ENCODE measurements at places on chromosomes 7 and 10.
A peak's percentile ranks its signal among the peaks of the same experiment; 100 is the strongest.

- no peak for DNase-seq
Measured at GRCh38 chr7:14398526-14398925, 409.1 kb upstream of the ETV1 start.

- no peak for DNase-seq
Measured at GRCh38 chr10:69569396-69569934, 3.8 kb downstream of the NEUROG3 start.

DNA sequence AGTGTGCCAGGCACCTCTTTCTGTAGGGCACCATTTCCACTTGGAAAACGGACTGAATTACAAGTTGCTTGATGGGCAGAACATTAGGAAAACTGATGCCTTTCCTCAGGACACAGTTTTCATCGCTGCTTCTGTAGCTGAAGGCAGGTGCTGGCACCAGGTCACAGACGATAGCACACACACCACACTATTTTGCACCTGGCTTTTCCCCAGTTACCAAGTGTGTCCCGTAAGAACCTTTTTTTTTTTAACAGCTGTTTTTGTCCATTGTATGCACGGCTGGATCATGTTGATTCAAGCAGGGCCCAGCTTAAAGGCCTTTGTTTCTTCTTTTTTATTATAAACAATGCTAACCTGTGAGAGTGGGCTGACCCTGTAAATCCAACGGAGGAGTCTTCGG is 1.3 kb upstream of the GET4 start:
- no peak for DNase-seq

DNA sequence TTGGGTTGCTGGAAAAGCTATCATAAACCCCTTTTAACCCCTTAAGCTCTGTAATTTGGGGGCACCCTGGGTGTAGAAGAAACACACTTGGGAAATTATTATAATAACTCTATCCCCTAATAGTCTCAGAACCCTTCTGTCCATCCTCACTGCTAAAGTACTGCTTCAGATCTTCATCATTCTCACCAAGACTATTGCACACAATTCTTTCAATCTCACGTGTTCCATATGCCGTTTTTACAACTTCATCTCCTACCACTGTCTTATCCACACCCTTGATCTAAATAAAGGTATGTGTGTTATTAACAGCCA is 15.8 kb downstream of the ANKRD22 start:
- no peak for DNase-seq

- DNase-seq: no peak
Measured at GRCh38 chr7:94655126-94655847, 646 bp downstream of the SGCE start.

GRCh38 chr7:155312633-155313032 is 15.0 kb downstream of the INSIG1 start:
- no peak for DNase-seq

DNA sequence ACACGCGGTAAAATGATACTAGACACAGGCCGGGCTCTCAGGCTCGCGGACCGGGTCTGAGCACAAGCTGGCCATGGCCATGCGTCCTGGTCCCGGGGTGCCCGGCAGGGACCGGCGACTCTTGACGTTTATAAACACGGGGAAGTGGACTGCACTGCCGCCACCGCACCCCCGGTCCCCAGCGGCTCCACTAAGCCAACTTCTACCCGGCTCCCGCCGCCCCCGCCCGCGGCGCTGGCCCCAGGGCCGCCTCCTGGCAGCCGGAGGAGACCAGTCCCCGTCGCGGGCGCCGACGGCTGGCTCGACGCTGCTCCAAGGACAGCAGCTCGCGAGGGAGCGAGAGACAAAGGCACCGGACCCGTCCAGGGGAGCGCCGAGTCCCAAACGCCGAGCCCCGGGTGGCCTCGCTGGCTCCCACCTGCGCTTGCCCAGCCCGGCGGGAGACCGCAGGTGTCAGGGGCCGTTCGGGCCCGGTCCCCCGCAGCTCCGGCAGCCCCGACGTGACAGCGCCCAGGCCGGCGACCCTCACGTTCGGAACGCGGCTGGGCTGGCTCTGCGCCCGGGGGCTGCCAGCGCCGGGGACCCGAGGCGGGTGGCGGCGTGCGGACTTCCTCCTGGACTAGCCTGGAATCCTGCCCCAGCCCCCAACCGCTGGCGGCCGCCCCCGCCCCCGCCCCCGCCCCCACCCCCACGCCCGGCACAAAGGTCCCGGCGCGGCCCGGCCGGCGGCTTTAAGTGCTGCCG is 517 bp downstream of the ITGB1 start:
- peak; percentile 40 for DNase-seq

- no peak for DNase-seq
Measured at GRCh38 chr10:67863094-67863493, 21.4 kb upstream of the SIRT1 start.

DNA sequence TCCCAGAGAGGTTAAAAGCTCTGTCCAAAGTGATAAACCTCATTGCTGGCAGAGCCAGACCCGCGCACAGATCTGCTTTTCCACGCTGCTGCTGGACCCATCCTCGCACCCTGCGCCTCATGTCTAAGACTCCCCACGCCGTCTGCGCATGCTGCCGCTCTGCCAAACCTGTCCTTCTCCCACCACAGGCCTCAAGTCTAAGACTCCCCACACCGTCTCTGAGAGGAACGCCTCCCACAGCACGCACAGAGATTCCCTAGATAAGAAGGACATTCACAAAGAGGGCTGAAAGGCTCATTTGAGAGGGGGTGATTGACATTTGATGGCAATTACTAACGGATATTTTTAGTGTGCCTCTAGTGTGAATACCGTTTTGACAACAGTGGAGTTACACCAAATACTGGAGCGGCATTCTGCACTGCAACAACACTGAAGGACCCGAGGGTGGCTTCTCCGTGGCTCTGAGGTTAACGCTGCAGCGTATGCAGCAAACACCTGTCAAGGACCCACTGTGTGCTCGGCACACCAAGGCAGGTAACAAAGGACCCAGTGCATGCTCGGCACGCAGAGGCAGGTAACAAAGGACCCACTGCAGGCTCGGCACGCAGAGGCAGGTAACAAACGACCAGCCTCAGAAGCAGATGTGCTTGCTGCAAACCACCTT is 231.4 kb downstream of the DNAJB6 start:
- DNase-seq: no peak

GRCh38 chr10:43653746-43654145 is 5.1 kb upstream of the ZNF32 start:
- DNase-seq: no peak

GRCh38 chr10:28685717-28686116 is 8.4 kb downstream of the BAMBI start:
- no peak for DNase-seq

DNA sequence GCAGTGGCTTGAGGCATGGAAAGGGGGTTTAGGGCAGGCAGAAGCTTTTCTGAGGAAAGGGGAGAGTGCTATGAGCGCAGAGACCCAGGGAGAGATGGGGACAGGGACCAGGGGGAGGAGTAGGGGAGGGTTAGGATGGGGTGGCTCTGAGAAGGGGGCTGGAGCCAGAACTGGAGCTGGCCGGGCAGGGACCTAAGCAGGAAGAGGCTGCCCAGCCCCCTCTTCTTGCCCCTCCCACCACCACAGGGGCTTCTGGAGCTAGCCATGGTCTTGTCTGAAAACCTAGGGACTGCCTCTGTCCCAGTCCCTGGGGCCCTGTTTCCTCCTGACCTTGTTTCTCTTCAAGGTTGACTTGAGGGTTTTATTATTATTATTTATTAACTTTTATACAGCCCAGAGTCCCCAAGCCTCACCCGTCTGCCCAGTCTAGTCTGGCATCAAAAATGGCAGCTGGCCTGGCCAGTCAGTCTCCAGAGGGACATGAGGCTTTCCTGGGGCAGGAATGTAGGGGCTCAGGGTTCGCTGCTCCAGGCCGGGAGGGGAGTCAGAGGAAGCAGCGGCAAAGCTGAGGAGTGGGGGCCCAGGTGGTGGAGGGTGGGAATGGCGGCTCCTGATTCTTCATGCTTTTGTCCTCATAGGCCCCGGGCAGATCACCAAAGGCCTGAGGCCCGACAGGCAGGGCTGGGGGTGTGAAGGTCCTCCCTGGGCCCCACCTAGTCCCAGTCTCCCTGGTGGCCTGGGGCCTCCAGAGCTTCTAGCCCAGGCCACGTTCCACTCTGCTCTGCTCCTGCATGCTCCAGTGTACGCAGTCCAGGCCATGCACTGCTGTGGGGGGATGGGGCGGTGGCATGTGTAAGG is 5.7 kb downstream of the TRIM8 start:
- no peak for DNase-seq

DNA sequence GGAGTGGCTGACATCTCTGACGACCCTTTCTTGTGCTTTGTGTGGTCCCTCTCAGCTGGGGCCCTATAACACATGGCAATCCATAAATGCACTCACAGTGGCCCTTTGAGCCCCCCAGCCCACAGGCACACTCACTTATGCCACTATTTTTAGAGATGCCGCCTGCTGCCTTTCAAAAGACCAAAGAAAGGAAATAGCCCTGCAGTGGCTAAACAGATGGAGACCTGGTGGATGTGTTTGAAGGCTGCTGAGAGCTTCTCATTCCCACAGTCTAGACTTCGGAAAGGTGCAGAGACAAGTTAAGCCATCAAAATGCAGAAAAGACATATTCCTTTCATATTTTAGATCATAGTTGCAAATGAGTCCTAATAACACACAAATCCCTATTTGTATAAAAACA is 42.0 kb upstream of the PDZD8 start:
- DNase-seq: no peak

DNA sequence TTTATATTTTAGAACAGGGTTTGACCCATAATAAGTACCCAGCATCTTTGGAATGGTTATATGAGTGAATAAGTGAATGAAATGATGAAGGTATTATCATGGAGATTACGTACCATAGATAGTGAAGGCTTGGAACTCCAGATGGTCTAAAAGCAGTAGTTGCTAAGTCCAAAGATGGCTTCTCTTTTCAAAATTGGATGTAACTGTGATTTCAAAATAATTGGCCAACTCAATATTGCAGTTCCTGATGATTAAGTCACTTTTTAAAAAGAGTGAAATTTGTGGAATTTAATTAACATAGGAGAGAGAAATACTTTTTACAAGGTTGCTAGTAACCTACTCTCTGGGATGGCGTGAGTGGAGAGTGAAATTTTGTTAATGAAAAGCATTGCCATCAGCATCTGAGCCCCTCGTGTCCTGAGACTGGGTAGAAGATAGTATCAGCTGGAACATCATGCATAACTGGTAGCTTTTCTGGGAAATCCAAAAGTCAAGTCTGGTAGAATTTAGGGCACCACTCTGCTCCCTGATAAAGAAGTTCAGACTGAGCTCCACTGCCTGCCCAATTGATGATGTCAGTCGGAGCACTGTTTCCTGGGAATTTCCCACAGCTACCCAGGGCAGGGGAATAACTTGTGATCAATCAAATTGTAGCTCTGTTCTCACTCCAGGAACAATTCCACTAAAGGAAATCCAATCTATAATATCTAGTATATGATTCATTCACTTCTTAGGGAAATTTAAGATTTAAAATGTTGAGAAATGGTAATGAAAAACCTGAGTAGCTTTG is 3.2 kb downstream of the GPR141 start:
- no peak for DNase-seq

GRCh38 chr10:6581778-6582228 is 1.7 kb upstream of the PRKCQ start:
- DNase-seq: no peak

GRCh38 chr10:35050568-35050967 is 39.6 kb downstream of the CUL2 start:
- DNase-seq: no peak

DNA sequence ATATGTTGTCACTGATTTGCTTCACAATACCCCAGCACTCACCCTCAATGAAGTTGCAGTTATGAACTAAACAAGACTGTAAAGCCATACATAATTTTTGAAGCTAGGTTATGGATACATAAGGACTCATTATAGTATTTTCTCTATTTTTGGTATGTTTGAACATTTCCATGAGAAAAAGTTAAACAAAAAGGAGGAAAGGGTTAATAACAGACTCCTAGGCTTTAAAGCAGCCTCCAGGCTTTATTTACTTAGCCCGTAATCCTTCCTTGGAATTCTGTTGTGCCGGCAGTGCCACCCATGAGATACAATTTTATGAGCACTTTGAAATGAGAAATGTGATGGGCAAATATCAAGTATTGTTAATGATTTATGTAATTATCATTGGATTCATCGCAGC is 2.1 kb upstream of the DENND11 start:
- no peak for DNase-seq

GRCh38 chr10:87612115-87612514 is 47.6 kb upstream of the PAPSS2 start:
- no peak for DNase-seq

DNA sequence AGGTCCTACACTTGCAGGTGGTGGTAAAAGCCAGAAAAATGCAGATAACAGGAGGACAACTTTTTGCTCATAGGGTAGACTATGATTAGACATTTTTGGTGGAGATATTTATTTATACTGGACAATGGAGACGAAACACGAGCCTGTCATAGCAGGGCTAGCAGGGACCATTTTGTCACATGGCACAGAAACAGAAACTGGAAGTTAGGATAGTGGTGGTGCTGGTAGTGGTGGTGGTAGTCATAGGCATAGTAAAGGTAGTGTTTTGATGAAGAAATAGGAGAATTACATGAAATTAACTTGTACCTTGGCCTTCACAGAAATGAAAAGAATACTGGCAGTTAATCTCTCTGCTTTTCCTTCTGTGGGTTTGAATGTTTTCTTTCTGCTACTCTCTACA is 8.8 kb upstream of the MGAM start:
- DNase-seq: no peak

DNA sequence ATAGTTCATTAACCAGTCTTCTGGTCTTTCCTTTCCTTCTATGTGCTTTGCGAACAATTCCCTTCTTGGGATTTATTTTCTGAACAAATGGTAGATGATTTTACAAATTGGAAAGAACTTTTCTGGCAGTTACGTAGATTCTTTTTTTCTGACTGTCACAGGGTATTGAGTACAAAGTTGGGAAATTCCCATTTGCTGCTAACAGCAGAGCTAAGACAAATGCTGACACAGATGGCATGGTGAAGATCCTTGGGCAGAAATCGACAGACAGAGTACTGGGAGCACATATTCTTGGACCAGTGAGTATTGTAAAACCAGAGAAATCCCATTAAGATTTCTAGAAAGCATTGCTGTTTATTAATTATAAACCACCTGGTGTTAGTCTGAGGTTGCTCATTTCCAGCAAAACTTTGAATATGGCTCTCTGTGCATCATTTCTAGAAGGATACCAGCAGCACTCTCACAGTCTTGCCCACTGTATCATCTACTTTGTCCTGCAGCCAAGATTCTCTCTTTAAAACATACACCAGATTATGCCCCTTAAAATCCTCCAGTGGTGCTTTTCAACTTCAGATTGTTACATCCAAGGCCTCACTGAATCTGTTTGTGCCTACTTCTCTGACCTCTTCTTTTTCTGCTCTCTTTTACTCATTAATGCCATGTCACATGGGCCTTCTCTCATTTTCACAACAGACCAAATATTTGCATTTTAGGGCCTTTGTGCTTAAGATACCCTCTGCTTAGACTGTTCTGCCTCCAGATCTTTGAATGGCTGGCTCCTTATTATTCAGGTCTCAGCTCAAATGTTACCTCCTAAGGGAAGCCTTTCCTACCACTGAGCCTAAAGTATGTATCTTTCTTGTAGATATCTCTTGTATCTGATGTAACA is 27.0 kb downstream of the DLD start:
- no peak for DNase-seq

DNA sequence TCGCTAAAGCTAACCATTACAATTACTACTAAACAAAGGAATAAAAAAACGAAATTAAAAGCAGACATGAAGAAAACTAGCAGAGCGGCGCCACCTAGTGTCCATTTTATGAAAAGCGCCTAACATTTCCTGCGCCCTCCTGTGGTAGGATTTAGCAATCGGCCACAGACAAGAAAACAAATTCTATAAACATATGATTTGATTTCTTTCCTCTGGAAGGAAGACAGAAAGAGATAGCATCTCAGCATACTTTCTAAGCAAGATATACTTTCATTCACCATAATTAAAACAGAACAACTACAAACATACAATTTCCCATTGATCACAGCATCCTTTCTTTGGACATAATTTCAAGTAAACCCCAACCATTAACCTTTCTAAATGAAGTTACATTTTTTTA is 337.7 kb upstream of the NPVF start:
- DNase-seq: peak; percentile 65
